ENCODE measurements at places on chromosomes 2 and 18. TPM values are rescaled to one million over a fixed set of nuclear protein-coding genes. Genes with fewer than 3 reads are reported as not detected.

DNA sequence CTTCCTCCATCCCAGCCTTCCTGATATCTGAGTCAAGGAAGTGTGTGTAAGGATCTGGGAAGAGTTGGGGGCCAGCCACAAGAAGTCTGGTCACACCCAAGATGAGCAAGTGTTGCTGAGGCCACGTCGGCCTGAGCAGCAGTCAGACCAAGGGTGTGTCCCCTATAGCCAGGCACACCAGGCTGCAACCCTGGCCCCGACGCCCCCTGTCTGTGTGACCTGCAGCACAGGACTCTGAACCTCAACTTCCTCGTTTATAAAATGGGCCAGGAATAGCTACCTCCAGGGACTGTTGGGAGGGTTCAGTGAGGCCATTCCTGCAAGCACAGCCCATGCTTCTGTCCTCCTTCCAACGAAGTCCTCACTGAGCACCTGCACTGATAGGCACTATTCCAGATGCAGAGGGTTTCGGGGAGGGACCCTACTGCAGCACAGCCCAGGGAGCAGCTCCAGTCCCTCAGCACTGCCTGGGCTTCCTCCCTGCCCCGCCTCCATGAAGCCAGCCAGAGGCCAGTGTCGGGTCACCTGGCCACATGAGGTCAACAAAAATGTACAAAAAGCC is 13.3 kb downstream of the LIMS2 start:
- DNase-seq, result no peak
- no peak overlapping the region for H3K4me3 ChIP-seq
- no peaks in the 10 kb centered on the region for H3K36me3 ChIP-seq
- no peaks in the 10 kb centered on the region for H3K27me3 ChIP-seq
- H3K4me1 ChIP-seq, result peaks cover 23% of the 10 kb centered on the region
- H3K27ac ChIP-seq, result no peak overlapping the region

GRCh38 chr18:75875559-75875958 is 448.1 kb upstream of the SMIM21 start:
- no peak for DNase-seq
- H3K27ac ChIP-seq, result no peak overlapping the region
- H3K4me3 ChIP-seq, result no peak overlapping the region
- H3K27me3 ChIP-seq, result no peaks in the 10 kb centered on the region
- no peaks in the 10 kb centered on the region for H3K4me1 ChIP-seq

DNA sequence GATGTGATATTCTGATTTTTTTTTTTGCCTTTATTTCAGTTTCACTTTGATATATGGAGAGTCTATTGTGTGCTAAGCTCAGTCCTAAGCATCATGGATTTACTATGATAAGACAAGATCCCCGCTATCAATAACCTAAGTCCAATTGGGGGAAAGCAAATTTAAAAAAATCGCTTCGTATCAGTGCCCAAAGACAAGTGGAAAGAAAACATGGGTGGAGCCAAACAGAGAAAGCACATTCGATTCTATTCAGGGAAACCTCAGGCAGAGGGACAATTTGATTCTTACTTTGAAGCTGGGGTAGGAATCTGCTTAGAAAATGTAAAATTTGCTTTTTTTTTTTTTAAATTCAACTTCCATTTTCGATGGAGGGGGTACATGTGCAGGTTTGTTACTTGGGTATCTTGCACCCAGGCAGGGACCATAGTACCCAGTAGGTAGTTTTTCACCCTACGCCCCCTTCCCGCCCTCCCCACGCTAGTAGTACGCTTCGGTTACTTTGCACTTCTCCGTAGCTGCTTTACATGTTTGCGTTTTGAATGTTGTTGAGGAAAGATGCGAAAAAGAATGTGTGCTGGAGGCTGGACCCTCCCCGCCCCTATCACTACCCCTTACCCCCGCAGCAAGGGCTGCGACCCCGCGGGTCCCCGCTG is 12.4 kb downstream of the KIF5C start:
- DNase-seq, result no peak
- no peaks in the 10 kb centered on the region for H3K36me3 ChIP-seq
- peaks cover 11% of the 10 kb centered on the region for H3K4me1 ChIP-seq

DNA sequence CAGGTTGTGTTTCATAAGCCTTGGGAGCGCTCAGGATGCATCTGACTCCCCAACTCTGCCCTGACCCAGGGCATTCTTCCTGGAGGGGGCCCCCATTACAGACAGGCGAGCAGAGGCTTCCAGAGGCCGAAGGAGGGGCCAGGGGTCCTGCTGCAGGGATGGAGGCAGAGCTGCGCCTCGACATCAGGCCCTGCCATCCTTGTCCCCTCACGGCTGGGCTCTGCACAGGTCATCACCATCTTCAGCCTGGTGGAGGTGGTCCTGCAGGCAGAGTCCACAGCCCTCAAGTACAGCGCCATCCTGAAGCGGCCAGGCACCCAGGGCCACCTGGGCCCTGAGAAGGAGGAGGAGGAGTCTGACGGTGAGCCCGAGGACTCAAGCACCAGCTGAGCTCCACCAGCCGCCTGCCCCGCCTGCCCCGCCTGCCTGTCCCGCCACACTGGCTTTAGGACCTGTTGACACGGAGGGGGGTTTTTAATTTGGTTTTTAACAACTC is 42.3 kb upstream of the ALPP start:
- no peak for DNase-seq
- H3K27ac ChIP-seq, result no peak overlapping the region
- no peak overlapping the region for H3K4me3 ChIP-seq
- H3K27me3 ChIP-seq, result no peaks in the 10 kb centered on the region

GRCh38 chr2:215751200-215751910 is 262.0 kb downstream of the MREG start:
- H3K4me3 ChIP-seq, result no peak overlapping the region
- H3K4me1 ChIP-seq, result peaks cover 45% of the 10 kb centered on the region
- H3K36me3 ChIP-seq, result no peaks in the 10 kb centered on the region
- H3K27ac ChIP-seq, result peak overlapping the region; percentile 75
- no peaks in the 10 kb centered on the region for H3K27me3 ChIP-seq
- DNase-seq, result no peak

DNA sequence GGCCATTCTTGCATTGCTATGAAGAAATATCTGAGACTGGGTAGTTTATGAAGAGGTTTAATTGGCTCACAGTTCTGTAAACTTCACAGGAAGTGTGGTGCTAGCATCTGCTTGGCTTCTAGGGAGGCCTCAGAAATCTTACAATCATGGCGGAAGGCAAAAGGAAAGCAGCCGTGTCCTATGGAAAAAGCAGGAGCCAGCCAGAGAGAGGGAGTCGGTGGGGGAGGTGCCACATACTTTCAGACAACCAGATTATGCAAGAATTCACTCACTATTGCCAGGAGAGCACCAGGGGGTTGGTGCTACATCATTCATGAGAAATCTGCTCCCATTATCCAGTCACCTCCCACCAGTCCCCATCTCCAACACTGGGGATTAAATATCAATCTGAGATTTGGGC is 64.1 kb downstream of the CPS1 start:
- H3K36me3 ChIP-seq, result peaks cover 2% of the 10 kb centered on the region
- no peaks in the 10 kb centered on the region for H3K27me3 ChIP-seq
- no peak for DNase-seq
- no peak overlapping the region for H3K4me3 ChIP-seq

DNA sequence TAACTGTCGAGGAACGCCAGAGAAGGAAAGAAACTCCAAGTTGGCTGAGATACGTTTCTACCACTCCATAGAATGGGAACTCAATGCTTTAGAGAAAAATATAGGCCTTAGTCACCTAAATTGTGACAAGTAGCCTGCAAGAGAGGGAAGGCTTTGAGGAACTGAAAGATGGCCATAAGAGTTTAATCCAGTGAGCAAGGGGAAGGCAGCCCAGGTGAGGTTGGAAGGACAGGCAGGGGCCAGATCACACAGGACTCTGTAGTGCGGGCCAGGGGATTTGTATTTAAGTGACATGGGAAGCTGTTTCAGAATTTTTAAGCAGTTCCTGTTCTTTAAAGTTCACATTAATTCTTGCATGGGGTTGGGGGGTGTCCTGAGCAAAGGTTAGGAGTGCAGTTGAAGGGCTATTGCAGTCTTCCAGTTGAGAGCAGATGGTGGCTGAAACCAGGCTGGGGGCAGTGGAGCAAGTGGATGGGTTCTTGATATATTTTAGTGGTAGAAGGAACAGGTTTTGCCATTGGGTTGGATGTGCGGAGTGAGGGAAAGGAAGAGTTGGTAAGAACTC is 138.9 kb upstream of the PELI1 start:
- H3K4me3 ChIP-seq, result no peak overlapping the region
- H3K27ac ChIP-seq, result no peak overlapping the region
- DNase-seq, result no peak
- no peaks in the 10 kb centered on the region for H3K4me1 ChIP-seq
- no peaks in the 10 kb centered on the region for H3K27me3 ChIP-seq

- no peak for DNase-seq
- H3K4me3 ChIP-seq, result no peak overlapping the region
- peaks cover 13% of the 10 kb centered on the region for H3K36me3 ChIP-seq
- H3K4me1 ChIP-seq, result peaks cover 4% of the 10 kb centered on the region
- peak overlapping the region; percentile 15 for H3K27ac ChIP-seq
These were observed 19.1 kb downstream of the MXD1 start for GRCh38 chr2:69933839-69934613.

GRCh38 chr18:10872304-10872703 is 277.1 kb downstream of the PIEZO2 start:
- H3K27ac ChIP-seq, result no peak overlapping the region
- DNase-seq, result no peak
- H3K4me3 ChIP-seq, result no peak overlapping the region
- no peaks in the 10 kb centered on the region for H3K27me3 ChIP-seq

DNA sequence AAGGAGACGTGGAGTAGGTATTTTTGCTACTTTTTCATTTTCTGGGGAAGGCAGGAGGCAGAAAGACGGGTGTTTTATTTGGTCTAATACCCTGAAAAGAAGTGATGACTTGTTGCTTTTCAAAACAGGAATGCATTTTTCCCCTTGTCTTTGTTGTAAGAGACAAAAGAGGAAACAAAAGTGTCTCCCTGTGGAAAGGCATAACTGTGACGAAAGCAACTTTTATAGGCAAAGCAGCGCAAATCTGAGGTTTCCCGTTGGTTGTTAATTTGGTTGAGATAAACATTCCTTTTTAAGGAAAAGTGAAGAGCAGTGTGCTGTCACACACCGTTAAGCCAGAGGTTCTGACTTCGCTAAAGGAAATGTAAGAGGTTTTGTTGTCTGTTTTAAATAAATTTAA is 3.4 kb downstream of the FZD7 start:
- H3K27ac ChIP-seq, result no peak overlapping the region
- H3K4me3 ChIP-seq, result no peak overlapping the region
- no peaks in the 10 kb centered on the region for H3K36me3 ChIP-seq
- no peaks in the 10 kb centered on the region for H3K27me3 ChIP-seq
- peaks cover 16% of the 10 kb centered on the region for H3K4me1 ChIP-seq
- no peak for DNase-seq

GRCh38 chr2:14543284-14543683 is 89.2 kb upstream of the LRATD1 start:
- DNase-seq, result no peak
- H3K36me3 ChIP-seq, result no peaks in the 10 kb centered on the region
- H3K4me1 ChIP-seq, result no peaks in the 10 kb centered on the region
- H3K27ac ChIP-seq, result no peak overlapping the region
- no peaks in the 10 kb centered on the region for H3K27me3 ChIP-seq

- H3K27ac ChIP-seq, result no peak overlapping the region
- H3K36me3 ChIP-seq, result no peaks in the 10 kb centered on the region
- no peaks in the 10 kb centered on the region for H3K4me1 ChIP-seq
- H3K27me3 ChIP-seq, result no peaks in the 10 kb centered on the region
These were observed 22.0 kb downstream of the TNFRSF11A start for GRCh38 chr18:62347089-62347506.

- no peak overlapping the region for H3K4me3 ChIP-seq
- no peaks in the 10 kb centered on the region for H3K36me3 ChIP-seq
- no peak for DNase-seq
- no peaks in the 10 kb centered on the region for H3K27me3 ChIP-seq
- no peaks in the 10 kb centered on the region for H3K4me1 ChIP-seq
These were observed 48.9 kb upstream of the MYL1 start for GRCh38 chr2:210363876-210364275.

- no peak overlapping the region for H3K27ac ChIP-seq
- no peaks in the 10 kb centered on the region for H3K36me3 ChIP-seq
- DNase-seq, result no peak
- no peak overlapping the region for H3K4me3 ChIP-seq
- H3K27me3 ChIP-seq, result no peaks in the 10 kb centered on the region
- no peaks in the 10 kb centered on the region for H3K4me1 ChIP-seq
These were observed 75.4 kb downstream of the FHOD3 start for GRCh38 chr18:36372903-36373311.

GRCh38 chr2:48105848-48106247 is 199.6 kb upstream of the FBXO11 start:
- H3K27ac ChIP-seq, result no peak overlapping the region
- H3K4me3 ChIP-seq, result no peak overlapping the region
- no peak for DNase-seq
- H3K36me3 ChIP-seq, result no peaks in the 10 kb centered on the region
- H3K4me1 ChIP-seq, result no peaks in the 10 kb centered on the region

DNA sequence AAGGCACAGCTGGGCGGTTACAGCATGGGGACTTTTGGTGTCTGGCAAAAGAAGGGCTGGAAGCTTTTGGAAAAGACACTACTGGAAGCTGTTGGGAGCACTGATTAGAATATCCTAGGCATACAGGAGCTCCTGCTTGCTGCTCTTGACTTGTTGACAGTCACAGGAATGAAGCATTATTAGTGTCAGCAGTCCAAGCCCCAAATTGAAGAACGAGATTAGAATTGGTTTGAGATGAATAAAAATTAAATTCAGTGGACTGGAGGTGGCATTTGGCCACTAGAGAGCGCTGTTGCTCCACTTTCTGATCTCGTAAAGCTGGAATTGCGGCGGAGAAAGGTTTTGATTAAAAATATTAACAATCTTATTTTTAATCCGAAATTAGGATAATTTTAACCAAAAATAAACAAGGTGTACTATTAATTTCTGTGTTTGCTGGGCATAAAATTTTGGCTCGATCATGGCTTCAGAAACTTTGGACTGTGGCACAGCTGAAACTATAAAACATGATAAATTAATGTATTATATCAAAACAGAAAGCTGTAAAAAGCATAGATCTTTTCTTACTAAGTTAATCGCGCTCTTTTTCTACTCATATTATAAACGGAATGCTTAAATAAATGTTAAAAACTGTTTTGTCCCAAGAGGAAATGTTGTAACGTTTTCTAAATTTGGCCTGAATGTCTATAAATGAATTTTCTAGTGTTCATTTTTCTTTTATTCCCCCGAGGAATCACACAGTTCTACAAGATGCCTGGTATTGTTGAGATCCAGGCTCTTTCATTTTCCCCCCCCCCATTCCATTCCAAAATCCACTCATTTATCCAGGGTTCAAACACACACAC is 2.4 kb upstream of the HOXD8 start:
- peaks cover 42% of the 10 kb centered on the region for H3K27me3 ChIP-seq
- no peak overlapping the region for H3K27ac ChIP-seq
- no peaks in the 10 kb centered on the region for H3K36me3 ChIP-seq
- no peak overlapping the region for H3K4me3 ChIP-seq
- peak; percentile 76 for DNase-seq
- peaks cover 6% of the 10 kb centered on the region for H3K4me1 ChIP-seq

- no peaks in the 10 kb centered on the region for H3K36me3 ChIP-seq
- peaks cover 16% of the 10 kb centered on the region for H3K4me1 ChIP-seq
- H3K27ac ChIP-seq, result peak overlapping the region; percentile 35
- peak overlapping the region; percentile 16 for H3K4me3 ChIP-seq
- H3K27me3 ChIP-seq, result no peaks in the 10 kb centered on the region
These were observed 41.4 kb downstream of the SPP2 start for GRCh38 chr2:234091883-234092282.

GRCh38 chr18:70491734-70492348 is 203.0 kb downstream of the SOCS6 start:
- no peaks in the 10 kb centered on the region for H3K36me3 ChIP-seq
- H3K4me1 ChIP-seq, result peaks cover 5% of the 10 kb centered on the region
- no peak overlapping the region for H3K27ac ChIP-seq
- DNase-seq, result peak; percentile 67
- no peak overlapping the region for H3K4me3 ChIP-seq
- H3K27me3 ChIP-seq, result no peaks in the 10 kb centered on the region

Gene CCBE1
- total RNA-seq, result 2.3 TPM

Gene EPHA4
- total RNA-seq, result 1.1 TPM
